B cell (primary cell): ENCODE measurements at places on chromosomes 3 and 15.

GRCh38 chr15:71330638-71331162 is 215.4 kb downstream of the THSD4 start:
- no peak for DNase-seq

DNA sequence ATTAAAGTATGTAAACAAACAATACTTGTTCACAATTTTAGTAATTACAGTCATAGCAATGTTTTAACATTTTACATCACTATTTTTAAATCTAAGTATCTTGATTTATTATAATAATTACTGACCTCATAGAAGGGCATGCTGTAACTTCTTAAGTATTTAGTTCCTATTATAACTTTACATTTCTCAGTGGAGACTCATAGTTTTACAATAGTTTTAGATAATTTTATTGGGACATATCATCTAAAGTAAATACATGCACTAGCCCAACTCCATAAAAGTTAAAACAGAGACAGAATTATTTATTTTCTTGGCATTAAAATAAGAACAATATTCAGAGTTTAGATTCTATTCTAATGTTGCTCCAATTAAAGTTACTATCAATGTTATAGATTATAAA is 466.5 kb upstream of the BCHE start:
- no peak for DNase-seq

- DNase-seq: no peak
These were observed 74.8 kb upstream of the POLG start for GRCh38 chr15:89409184-89410038.

DNA sequence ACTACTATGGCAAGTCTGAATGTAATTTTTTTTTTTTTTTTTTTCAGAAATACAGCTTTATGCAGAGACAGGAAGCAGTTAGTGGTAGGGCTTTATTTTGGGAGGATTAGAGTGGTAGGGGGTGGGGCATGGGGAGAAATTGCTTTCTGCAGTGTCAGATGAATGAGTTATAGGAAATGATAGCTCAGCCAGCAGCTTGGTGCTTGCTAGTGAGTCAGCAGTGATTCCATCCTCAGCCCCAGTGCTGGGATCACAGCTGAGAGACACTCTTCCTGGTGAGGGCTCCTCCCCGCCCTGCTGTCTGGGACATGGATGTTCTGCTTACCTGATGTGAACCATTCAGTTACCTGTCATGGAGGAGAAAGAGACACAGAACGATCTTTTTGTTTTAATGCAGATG is 39.6 kb downstream of the SEMA6D start:
- DNase-seq: no peak

DNA sequence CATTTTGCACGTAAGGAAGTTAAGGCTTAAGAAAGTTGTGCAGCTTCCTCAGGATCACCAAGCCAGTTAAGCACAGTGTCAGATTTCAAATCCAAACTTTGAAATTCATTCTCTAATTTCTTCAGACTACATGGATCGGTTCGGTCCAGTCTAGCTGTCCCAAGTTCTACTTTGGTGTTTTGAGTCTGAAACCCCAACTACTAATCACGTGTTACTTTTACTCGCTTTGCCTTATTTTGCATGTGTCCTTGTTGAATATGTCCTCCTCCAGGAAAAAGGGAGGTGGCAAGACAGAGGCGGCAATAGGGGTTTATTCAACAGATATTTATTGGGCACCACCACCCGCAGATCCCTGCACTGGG is 522 bp upstream of the GXYLT2 start:
- DNase-seq: no peak

DNA sequence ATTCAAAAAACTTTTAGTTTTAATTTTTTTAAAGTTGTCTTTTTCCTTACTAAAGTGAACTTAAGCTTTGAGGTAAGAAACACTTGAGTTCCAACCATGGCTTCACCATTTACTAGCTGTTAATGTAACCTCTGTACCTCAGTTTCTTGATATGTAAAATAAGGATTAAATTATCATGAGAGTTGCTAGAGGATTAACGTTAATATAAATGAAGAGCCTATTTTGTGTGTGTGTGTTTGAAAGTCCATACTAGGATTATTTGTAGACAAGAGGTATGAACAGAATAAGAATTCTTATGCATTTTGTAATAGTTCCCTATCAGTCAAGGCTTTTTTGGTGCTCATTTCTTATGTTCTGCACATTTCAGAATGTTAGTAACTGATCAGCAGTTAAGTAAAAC is 93.7 kb downstream of the MME start:
- DNase-seq: no peak

DNA sequence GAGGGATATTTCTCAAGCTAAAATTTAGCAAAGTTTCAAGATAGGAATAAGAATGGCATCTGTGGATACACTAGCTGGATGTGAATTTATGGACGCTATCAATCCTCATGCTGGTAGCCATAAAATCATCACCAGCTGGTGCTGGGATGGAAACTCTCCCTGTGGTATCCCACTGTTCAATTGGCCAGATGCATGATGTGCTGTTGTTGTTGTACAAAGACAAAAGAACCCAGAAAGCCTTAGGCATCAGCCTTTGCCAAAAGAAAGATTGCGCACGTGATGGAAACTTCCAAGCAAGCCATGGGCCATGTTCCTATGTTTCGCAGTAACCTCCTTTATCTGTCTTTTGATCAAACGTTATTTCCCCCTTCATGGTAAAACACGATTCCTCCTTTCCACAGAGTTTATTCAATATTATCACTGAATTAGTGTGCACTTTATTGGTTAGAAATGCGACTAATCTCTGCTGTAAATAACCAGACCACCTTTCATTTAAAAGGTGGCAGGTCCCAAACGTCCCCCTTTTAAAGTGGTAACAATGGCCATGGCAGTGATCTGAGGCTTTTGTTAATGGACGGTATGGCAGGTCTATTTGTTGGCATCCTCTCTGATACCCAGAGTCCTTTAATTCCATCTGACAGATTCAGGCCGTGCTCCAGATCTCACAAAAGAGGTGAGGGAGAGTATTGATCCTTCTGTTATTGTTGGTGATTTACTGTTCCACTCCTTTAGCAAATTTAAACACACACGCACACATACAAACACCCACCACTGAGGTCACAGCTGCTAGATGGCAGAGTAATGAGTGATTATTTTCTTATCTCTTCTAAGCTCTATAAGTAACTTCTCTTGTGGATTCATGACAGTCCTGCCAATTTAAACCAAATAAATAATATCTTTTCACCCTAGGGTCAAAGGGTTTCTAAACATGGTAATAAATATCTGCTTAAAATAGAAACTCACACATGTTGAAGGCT is 291.2 kb upstream of the KCNMB2 start:
- DNase-seq: no peak

DNA sequence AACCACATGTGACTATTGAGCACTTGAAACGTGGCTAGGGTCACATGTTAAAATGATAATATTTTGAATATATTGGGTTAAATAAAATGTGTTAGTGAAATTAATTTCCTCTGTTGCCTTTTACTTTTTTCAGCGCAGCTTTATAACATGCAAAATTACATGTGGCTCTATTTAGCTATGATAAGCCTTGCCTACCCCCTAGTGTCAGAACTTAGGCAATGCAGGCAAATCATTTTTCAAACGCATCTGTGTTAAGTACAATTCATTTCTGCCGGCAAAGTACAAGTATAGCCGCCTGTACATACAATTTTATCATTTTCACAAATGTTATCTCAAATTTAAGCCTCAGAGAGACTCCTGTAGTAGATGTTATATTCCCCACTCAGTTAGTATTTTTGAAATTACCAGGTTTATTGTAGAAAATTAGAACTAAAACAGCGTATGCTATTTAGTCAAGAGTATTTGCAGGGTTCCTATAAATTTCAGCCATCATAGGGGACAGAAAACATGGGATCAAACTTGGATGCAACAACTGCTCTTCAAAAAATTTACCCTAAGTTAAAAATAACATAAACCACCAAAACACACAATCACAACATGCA is 56.1 kb downstream of the TAFA4 start:
- peak; percentile 65 for DNase-seq

- DNase-seq: no peak
These were observed 152.5 kb downstream of the MEX3B start for GRCh38 chr15:81893182-81893835.

DNA sequence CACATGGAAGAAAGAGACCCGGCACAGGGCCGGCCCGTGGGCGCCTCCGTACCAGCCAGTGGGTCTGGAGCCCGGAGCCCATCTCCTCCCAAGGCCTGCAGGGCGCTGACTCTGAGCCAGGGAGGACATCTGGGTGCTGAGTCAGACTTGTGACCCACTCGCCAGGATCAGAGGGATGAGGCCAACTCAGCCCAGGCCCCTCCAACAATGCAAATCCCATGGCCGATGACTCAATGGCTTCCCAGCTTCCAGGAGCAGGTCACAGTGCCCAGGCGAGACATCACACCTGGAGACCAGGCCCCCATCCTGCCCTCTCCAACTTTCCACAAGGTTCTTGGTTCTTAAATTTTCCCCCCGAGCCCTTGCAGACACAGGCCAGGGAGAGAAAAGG is 95.1 kb downstream of the LRIG1 start:
- no peak for DNase-seq

- no peak for DNase-seq
These were observed 21.5 kb upstream of the GLCE start for GRCh38 chr15:69138963-69139362.

GRCh38 chr3:126431103-126431534 is 36.4 kb downstream of the CFAP100 start:
- DNase-seq: no peak

- no peak for DNase-seq
These were observed 21.7 kb downstream of the NMNAT3 start for GRCh38 chr3:139655909-139656595.

- no peak for DNase-seq
These were observed 711.7 kb downstream of the EDEM1 start for GRCh38 chr3:5899014-5899761.

GRCh38 chr15:46270481-46271147 is 635.8 kb downstream of the SQOR start:
- no peak for DNase-seq

- no peak for DNase-seq
These were observed 385.7 kb downstream of the CNTN4 start for GRCh38 chr3:2484162-2485026.

DNA sequence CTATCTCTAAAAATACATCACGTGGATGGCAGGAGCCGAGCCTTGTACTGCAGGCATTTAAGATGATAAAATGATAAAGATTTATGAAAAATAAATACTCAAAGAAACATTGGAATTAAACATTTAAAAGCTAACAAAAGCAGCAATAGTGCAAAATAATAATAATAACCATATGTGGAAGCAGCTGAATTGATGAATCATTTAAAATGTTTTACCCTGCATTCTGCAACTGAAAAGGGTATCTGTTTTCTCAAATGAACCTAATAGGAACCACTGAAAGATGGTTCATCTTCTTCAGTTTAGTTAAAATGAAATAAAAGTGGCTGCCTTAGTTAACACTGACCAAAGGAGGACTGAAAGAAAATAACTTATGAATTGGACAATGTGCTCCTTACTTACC is 436.1 kb downstream of the TUSC7 start:
- DNase-seq: no peak

GRCh38 chr15:71374607-71375352 is 259.5 kb downstream of the THSD4 start:
- DNase-seq: no peak

- no peak for DNase-seq
These were observed 20.9 kb downstream of the LINGO1 start for GRCh38 chr15:77611767-77612166.

GRCh38 chr15:57410373-57410772 is 34.1 kb downstream of the CGNL1 start:
- no peak for DNase-seq

DNA sequence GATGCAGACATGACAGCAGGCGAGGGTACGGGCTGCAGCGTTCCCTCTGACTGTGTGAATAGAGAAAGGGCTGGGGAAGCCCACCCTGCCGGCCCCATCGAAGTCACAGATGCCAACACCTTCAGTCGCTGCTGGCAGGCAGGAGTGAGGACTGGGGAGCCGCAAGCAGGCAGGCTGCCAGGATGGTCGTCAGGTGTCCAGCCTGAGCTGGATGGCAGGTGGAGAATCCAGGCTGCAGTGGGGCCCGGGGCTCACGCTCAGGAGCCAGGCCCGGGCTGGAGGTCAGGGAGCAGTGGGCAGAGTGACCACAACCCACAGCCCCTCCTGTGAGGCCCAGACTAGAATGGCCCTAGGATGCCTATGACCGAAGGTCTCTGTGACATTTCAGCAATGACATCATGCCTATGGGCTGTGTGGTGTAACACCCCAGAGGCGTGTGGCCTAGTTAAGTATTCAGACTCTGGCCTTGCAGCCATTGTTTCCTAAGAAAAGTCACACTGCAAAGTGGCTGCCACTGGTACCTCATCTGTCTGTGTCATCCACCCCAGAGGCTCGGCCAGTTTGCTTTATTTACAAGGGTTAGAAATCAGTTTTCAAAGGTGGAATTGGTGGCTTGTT is 15.7 kb downstream of the PRR23E start:
- no peak for DNase-seq

DNA sequence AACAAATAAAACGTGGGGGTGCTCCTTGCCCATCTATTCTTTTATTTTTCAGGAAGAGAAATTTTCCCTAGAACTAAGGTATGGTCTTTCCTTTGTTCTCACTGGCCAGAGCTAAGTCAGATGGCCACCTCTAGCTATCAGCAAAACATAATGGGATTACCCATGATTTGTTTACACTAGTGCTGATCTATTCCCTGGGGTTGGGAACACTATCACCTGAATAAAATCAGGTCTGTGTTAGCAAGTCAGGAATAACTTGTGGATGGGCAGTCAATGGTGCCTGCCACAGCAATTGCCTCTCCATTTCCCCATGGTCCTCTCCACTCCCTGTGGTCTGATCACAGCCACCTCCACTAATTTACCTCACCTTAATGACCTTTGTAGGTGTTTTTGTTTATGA is 181.7 kb upstream of the CADPS start:
- no peak for DNase-seq

DNA sequence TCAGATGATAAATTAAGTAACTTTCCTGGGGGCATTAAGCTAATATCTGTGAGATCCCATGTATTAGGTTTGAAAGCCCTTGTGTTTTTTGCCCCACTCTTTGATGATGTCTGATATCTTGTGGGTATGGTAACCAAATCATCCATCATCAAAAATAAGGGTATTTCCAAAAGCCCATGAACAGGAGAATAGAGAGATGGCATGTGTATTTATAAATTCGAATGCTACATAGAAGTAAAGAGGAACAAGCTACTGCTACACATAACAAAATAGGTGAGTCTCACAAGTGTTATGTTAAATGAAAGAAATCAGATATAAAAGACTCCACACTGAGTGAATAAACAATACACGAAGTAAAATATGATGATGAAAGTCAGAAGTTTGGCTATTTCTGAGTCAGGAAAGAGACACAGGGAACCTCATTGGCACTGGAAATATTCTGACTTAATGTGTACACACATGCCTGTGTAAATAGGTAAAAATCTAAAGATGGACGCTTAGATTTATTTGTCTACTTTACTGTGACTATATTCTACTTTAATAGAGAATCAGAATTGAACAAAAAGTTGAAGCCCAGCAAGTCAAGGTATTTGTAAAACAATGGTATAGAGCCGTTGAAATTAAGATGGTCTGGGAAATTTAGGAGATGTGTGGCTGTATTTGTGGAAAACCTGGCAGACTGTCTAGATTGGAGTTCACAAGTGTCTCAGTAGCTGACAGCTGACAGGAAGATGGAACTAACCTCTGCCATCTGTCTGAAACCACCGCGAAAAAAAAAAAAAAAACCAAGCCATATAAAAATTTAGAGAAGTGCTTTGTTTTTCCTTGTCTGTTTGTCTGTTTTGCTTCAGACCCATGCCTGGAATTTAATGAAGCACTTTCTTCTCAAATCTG is 111.0 kb upstream of the TGFBR2 start:
- DNase-seq: peak; percentile 64
